ENCODE measurements at places on chromosomes 3 and 15.

- peak; percentile 63 for DNase-seq
Measured at GRCh38 chr3:131655070-131655690, 152.4 kb upstream of the MRPL3 start.

DNA sequence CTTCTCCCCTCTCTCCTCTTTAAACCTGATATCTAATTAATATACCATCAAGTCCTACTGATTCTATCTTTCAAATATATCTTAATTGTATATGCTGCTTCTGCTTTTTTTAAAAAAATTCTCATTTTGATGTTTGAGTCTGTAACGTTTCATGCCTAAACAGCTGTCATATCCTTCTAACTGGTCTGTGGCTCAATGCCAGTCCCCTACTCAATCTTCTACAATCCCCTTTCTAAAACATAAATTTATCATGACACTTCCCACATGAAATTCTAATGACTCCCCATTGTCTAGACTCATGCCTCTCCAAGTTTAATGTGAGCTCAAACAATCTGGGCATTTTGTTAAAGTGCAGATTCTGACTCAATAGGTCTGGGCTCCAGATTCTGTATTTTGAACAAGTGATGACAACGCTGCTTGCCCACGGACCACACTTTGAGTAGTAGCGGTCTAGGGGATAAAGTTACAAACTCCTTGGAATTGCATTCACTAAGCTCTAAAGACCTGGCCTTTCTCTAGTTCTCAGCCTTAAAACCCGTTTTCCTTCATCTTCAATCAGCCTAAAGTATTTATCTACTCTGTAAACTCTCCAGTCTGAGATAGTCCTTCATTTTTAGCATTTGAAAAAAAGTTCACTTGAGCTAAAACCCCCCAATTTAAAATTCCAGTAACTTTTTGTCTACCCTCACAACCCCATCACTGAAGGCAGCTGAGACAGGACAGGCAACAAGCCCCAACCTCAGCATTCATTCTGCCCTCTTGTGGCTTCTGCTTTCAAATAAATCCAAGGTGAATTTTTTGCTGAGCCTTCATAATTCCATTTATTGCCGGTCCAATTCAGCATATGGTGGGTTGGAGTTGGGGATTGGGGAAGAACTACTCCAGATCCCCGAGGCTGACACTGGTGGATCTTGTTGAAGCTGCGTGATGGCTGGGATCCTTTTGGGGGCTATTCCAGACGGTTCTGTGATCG lies 88.1 kb upstream of the THRB start:
- peak; percentile 39 for DNase-seq

DNA sequence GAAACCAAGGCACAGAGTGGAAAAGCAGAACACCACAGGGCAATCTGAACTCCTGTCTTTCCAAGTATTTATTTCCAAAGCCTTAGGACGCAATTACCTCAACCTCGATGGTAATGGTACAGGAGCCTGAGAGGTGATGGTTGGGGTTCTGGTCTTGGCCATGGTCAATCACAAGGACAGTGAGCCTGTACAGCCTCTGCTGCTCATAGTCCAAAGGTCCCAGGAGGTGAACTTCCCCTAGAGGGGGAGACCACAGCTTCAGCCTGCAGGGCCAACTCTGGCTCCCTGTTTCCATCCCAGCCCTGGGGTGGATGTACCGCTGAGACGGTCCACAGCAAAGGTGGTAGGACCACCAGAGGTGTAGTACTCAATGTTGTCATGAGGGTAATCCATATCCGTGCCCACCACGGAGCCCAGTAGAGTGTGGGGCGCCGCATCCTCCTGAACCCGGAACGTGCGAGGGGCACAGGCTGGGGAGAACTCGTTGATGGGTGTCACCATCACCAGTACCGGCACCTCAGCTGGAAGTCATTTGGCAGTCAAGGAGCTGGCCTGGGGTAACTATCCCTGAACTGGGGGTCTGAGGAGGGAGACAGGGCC lies 6.1 kb downstream of the CDHR4 start:
- DNase-seq: no peak

DNA sequence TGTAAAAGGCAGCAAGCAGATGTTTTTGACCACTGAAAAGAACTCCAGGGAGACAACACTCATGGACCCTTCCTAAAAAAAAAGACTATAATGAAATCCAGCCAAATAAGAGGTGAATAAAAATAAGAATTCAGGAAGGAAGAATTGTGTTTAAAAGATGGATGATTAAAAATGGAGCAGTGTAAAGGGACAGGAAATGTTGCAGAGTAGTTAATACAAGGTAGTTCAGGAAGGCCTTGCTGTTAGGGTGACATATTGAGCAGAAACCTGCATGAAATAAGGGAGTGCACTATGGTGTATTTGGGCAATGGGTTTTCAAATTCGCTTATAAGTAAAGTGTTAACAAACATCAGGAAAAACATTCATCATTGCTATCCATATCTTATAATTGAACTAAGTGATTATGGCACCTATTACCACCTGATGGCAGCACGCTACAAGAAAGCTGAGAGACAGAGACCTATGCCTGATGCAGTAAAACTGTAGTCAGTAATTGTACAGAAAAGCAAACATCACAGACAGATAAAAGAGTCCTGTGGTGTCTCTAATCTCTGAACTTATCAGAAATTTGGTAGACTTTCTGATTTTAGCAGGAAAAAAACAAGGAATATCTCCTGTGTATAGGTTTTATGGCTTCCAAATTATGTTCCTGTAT lies 5.8 kb upstream of the DBR1 start:
- DNase-seq: peak; percentile 49

DNA sequence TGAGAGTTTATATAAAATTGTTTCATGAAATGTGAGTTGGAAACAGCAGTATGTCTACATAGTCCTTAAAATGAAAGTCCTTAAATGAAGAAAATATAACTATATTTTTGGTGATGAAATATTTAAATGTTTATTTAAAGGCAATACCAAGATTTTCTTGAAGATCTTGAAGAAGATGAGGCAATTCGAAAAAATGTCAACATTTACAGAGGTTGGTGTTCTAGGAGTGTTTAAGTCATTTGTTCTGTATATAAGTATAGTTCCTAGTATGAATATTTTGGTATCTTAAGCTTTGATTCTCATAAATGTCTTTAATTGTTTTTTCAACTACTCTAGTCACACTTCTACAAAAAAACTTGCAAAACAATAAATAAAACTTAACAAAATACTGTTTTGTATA lies 29.0 kb downstream of the NMD3 start:
- DNase-seq: no peak

DNA sequence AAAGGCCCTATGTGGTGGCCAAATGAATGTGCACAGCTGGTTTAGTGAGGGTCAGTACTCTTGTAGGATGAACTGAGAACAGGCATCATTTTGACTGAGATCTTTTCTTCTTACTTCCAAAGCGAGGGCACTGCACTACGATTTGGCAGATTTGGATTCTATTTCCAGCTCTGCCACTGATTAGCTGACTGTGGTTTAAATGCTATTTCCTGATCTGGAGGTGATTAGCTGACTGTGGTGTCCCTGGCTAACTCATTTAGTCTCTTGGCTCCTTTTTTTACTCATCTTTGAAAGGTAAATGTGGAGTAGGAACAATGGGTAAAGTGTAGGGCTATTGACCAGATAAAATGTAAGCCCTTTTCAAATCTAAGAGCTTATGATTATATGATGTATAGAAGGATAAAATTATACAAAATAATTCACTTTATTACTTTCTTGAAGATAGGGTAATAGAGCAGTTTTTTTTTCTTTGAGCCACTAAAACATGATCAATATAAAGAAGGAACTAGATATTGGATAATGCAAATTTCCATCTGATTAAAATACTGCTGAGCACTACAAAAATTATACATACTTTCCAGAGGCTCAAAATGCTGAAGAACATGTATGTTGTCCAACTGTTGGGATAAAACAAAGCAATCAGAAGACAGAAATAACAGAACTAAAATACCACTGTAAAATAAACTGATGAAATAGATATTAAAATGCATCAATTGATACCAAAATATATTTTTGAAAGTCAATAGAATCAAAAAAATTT lies 39.7 kb upstream of the PLOD2 start:
- no peak for DNase-seq

GRCh38 chr3:72161881-72162595 lies 377.1 kb upstream of the PROK2 start:
- peak; percentile 77 for DNase-seq

DNA sequence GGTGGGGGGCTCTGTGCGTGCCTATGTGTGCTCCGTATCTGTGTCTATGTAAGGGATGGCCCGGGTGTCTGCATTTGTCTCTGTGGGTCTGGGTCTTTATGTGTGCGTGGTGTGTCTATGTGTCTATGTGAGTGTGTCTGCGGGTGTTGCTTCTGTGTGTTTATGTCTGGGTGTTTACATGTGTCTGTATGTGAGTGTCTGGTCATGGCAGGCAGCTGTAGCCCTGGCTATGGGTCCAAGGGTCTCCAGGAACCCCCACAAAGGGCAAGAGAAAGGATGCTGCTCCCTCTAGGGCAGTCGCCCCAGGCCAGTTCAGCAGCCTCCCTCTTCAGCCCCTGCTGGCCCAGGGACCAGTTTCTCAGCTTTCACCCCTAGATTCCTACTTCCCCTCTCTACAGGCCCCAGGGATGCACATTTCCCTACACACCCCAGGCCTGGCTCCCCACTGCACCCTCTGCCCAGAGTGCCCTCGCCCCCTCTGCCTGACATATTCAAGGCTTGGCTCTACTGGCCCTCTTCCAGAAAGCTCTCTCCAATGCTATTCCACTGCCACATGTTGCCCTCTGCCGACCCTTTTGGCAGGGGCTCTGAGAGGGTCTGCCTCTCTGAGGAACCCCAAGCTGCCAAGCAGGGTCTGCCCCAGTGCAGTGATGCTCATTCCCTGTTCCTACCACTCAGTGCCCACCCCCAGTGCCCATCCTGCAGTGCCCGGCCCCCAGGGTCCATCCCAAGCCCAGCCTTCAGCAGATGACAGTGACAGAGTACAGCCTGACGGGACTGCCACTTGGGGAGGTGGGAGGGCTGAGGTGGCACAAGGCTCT lies 1.0 kb upstream of the MYL3 start:
- DNase-seq: no peak

DNA sequence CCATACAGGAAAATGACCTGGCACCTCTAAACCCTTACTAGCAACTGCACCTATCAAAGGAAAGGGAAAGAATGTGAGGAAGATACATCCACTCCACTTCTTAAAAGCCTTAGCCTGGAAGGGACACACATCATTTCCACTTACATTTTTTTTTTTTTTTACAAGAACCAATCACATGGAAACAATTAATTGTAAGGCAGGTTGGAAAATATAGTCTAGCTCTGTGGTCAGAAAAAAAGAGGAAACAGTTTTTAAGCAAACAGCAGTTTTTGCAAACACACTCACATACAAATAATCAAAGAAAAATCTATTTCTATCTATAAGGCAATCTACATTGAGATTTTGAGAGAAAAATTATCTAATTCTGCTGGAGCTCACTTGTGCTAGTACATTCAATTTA lies 98.9 kb upstream of the SPRED1 start:
- DNase-seq: no peak

- no peak for DNase-seq
Measured at GRCh38 chr3:196063456-196063855, 18.4 kb downstream of the TFRC start.
